ENCODE measurements at places on chromosomes 6 and 20.
A peak's percentile ranks its signal among the peaks of the same experiment; 100 is the strongest.

- no peak for DNase-seq
These were observed 34.5 kb upstream of the ID4 start for GRCh38 chr6:19802656-19803055.

GRCh38 chr20:4795394-4795793, 73.7 kb downstream of the PRND start:
- DNase-seq, result no peak

GRCh38 chr6:88867841-88868731, 95.3 kb downstream of the RNGTT start:
- DNase-seq, result no peak

GRCh38 chr20:55649254-55649653, 356.1 kb downstream of the CBLN4 start:
- no peak for DNase-seq

- DNase-seq, result peak; percentile 72
These were observed 843 bp downstream of the FBXO9 start for GRCh38 chr6:53066077-53066417.

GRCh38 chr6:123888771-123889513, 85.3 kb downstream of the NKAIN2 start:
- DNase-seq, result no peak
